Prostate gland (tissue), 2 donors: ENCODE measurements at places on chromosomes 1 and 21. TPM values are rescaled to one million over a fixed set of nuclear protein-coding genes. Genes with fewer than 3 reads are reported as not detected.

- no peak for DNase-seq
- H3K36me3 ChIP-seq: no peaks in the 10 kb centered on the region
- no peak overlapping the region for H3K27ac ChIP-seq
- H3K4me1 ChIP-seq: no peaks in the 10 kb centered on the region
- H3K4me3 ChIP-seq: no peak overlapping the region
- no peaks in the 10 kb centered on the region for H3K27me3 ChIP-seq
Observed at GRCh38 chr1:46622344-46622743, 5.7 kb upstream of the MOB3C start.

- no peaks in the 10 kb centered on the region for H3K4me1 ChIP-seq
- H3K27me3 ChIP-seq: no peaks in the 10 kb centered on the region
- peak; percentile 94 for DNase-seq
- H3K36me3 ChIP-seq: no peaks in the 10 kb centered on the region
- H3K4me3 ChIP-seq: peak within 1 kb of the TSS; percentile 90
Observed at GRCh38 chr1:93345633-93346420, at the start of gene DR1. TSS of gene DR1 (plus strand) at chr1:93345907. CDS start at chr1:93346646, 739 bp downstream.

- no peaks in the 10 kb centered on the region for H3K27me3 ChIP-seq
- DNase-seq: no peak
- H3K36me3 ChIP-seq: no peaks in the 10 kb centered on the region
- no peak overlapping the region for H3K27ac ChIP-seq
- peaks cover 6% of the 10 kb centered on the region for H3K4me1 ChIP-seq
- no peak overlapping the region for H3K4me3 ChIP-seq
Observed at GRCh38 chr1:19512545-19512944, 27.2 kb upstream of the CAPZB start.

DNA sequence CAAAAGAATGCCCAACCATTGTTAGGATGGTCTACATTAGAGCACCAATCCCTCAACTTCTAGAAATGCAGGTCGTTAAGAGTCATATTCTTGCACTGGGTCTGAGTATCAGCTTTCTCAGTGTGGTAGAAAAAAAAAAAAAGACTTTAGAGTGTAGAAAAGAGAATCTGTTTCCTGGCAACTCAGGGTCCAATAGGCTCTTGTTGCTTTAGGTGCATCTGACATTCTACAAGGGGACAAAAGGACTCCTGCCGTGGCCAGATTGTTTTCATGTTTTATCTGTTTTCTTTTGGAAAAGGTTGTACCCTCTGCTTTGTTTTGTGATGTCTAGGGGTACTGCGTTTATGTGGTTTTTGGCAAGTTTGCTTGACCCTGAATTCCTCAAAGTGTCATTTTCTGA lies 105.4 kb upstream of the KCNK2 start:
- no peaks in the 10 kb centered on the region for H3K4me1 ChIP-seq
- DNase-seq: no peak
- no peaks in the 10 kb centered on the region for H3K36me3 ChIP-seq
- no peak overlapping the region for H3K4me3 ChIP-seq
- H3K27me3 ChIP-seq: no peaks in the 10 kb centered on the region

- no peaks in the 10 kb centered on the region for H3K27me3 ChIP-seq
- H3K4me3 ChIP-seq: no peak overlapping the region
- no peak for DNase-seq
Observed at GRCh38 chr1:205229916-205230700, 2.4 kb downstream of the TMCC2 start.

DNA sequence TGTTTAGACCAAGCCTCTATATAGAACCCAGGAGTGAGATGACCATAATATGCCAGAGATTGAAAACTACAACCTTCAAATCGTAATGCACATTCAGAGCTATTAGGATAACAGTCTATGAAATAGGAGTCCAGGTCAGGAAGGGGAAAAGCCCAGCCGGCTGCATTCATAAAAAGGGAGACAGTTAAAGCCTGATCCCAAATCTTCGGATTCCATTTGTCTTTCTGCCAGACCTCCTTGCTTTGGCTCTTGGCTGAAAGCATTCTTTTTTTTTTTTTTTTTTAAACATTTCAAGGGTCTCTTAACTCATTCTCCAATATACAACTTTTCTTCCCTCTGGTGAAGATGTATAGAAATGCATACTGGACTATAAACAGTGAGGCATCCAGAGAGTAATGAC lies 81.1 kb downstream of the NTPCR start:
- H3K4me3 ChIP-seq: no peak overlapping the region
- no peaks in the 10 kb centered on the region for H3K4me1 ChIP-seq
- no peaks in the 10 kb centered on the region for H3K36me3 ChIP-seq
- H3K27me3 ChIP-seq: no peaks in the 10 kb centered on the region
- DNase-seq: no peak

- H3K36me3 ChIP-seq: no peaks in the 10 kb centered on the region
- H3K27ac ChIP-seq: no peak overlapping the region
- no peak for DNase-seq
- H3K4me1 ChIP-seq: no peaks in the 10 kb centered on the region
- H3K4me3 ChIP-seq: no peak overlapping the region
- H3K27me3 ChIP-seq: no peaks in the 10 kb centered on the region
Observed at GRCh38 chr1:113190930-113191329, 117.9 kb downstream of the LRIG2 start.

GRCh38 chr1:44939061-44939460 lies 47.3 kb downstream of the EIF2B3 start:
- no peaks in the 10 kb centered on the region for H3K36me3 ChIP-seq
- H3K4me1 ChIP-seq: no peaks in the 10 kb centered on the region
- H3K27me3 ChIP-seq: no peaks in the 10 kb centered on the region
- no peak overlapping the region for H3K27ac ChIP-seq

DNA sequence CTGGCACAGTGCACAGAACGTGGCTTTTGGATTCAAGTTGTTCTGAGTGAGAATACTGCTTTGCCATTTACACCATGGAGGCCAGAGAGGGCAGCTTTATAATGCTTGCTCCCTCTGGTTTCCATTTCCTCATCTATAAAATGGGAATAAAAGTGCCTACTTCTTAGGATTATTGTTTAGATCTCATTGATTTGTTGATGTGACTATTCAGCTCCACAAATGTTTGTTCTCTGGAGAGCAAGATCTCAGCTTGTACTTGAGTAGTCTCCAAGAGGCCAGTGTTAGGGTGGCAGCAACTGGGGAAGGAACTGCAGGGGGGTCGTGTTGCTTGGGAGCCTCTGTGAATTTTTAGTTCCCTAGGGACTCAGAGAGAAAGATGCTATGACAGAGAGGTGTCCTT lies 55.2 kb downstream of the YARS1 start:
- no peak overlapping the region for H3K4me3 ChIP-seq
- peak overlapping the region; percentile 98 for H3K27ac ChIP-seq
- H3K27me3 ChIP-seq: no peaks in the 10 kb centered on the region
- no peaks in the 10 kb centered on the region for H3K36me3 ChIP-seq

DNA sequence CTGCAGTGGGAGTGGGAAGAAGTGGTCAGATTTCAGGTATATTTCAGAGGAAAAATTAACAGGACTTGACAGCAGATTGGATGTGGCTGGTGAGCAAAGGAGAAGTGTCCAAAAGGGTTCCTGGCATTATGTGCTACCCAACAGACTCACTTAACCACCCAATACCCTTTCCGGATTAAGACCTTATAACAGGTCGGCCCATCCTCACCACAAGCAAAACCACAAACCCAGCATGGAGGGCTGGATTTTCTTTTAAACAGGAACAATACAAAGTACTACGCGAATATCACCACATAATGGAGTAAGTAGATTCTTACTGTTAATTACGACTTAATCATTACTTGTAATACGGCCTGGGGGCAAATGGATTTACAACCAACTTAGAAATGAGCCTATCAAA lies 59.2 kb downstream of the WDR64 start:
- no peak for DNase-seq
- H3K27ac ChIP-seq: no peak overlapping the region
- no peak overlapping the region for H3K4me3 ChIP-seq
- H3K36me3 ChIP-seq: no peaks in the 10 kb centered on the region
- H3K4me1 ChIP-seq: no peaks in the 10 kb centered on the region

- no peaks in the 10 kb centered on the region for H3K27me3 ChIP-seq
- H3K27ac ChIP-seq: no peak overlapping the region
- H3K4me3 ChIP-seq: no peak overlapping the region
Observed at GRCh38 chr1:214155987-214156625, 124.9 kb upstream of the SMYD2 start.

CBR3 gene
- total RNA-seq: 41.2 TPM

CFAP74 gene
- total RNA-seq: not detected
